ENCODE measurements at places on chromosomes 5 and 9.

- DNase-seq: no peak
These were observed 1613.8 kb downstream of the MAT2B start for GRCh38 chr5:165119175-165119574.

GRCh38 chr5:172903790-172904189 lies 55.4 kb upstream of the RPL26L1 start:
- no peak for DNase-seq

DNA sequence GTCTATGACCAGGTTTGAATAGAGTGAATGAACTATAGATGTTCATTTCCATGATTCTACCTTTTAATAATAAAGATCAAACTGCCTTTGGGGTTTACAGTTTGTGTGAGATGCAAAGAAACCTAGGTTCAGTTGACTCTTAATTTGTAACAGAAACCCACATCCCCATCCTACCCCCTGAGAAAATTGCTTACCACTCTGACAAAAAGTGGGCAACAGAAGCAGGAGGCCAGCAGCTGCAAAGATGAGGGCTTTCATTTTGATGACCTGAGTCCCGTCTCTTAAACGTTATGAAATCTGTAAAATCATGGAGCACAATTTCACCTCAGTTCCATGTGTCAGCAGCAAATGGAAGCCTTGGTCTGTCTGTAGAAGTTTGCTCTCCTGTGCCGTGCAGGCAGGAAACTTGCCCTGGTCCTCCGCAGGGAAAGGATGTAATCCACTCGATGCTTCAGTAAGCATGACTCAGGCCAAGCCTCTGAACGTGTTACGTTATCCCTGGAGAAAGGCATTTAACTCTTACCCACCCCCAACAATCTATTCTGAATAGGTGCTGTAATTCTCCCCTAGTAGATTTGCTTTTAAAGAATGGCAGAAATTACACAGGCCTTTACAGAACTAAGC lies at the start of gene F2RL2:
Gene F2RL2 (minus strand): TSS at position 431 of the 624 bp plus-strand sequence. CDS start 173 bp downstream, at position 258.
- peak; percentile 49 for DNase-seq

DNA sequence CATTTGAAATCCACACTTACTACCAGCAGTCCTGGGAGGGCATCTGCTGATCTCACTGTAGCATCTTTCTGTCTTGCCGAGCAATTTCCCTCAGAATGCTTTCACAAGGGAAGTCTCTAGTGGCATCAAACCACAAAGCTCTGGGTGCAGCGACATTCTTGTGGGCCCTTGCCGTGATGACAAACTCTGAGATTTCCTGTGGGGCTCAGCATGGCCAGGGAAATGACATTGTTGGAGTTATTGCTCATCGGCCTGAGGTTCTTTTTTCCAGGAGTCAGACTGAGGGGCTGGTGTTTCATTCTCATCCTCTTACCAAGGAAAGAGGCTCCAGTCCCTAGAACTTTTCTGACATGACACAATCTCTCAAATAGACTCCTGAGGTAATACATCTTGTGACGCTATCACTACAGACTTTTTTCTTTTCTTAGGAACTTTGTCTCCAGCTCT lies 51.4 kb downstream of the PFDN1 start:
- DNase-seq: no peak

DNA sequence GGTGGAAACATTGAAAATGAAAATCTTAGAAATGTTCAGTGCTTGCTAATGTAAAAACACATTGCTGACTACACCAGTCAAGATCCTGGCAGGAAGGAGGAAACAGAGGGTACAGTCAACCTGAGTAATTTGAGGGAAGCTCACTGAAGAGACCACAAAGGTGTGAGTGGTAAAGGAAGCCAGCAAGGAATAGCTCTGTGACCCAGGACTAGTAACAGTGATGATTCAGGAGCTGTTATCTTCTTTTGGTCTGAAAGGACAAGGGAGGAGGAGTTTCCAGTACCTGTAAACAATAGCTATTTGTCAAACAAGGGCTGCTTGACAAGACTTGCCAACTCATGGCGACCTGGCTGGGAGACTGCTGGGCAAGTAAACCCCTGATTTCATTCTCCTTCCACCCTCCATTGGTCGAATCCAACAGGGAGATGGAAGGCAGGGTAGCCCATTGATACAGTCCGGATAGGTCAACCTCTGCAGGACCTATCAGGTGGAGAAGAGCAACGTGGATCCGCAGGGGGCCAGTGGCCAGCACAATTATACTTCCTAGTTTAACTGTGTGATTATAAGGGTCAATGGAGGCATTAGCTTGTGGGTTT lies 68.1 kb downstream of the MAMDC2 start:
- DNase-seq: no peak

DNA sequence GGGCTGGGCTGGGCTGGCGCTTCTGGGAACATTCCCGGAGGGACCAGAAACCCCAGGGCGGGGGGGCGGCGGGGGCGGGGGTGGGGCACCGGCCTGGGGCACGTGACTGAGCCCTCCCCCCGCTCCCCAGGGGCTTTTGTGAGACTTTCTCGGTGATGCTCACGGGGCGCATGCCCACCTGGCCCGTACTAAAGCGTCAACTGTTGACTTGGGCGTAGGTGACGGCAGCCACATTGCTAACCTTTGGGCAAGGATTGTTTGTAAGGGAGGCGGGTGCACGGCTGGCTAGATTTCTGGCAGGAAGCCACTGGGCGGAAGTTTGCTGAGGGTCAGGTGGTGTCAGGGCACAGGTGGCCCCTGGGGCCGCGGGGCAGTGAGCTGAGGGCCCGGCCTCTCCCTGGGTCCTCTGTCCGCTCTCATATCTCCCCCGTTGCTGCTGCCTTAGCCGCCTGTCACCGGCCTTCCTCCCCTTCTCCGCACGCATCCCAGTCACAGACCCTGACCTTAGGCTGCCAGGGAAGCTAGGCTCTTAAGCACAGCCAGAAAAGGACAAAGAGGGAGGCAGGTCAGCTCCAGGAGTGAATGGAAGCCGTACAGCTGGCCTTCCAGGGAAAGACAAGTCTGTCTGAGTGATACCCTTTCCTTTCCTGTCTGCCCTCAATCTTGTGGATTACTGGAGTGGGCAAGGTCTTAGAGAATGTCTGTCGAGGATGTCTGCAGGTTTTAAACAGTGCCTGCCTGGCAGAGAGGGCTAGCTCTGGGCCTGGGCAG lies 812 bp downstream of the CACFD1 start:
- DNase-seq: peak; percentile 82

DNA sequence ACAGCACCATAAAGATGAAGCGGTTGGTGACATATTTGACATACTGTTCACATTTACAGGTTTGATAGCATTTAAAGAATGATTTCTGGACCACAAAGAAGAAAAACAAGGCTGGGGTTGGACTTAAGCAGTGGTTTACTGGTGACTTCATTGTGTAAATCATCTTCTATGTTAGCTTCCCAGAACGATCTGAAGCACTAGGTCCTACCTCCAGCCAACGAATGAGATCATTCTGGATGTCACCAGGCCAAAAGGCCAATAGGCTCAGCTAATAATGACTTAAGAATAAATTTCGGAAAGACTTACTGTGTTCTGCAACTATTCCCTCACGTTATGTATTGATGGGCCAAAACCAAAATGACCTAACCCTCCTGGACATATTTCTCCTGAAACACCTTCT lies 675.3 kb upstream of the CCNG1 start:
- DNase-seq: no peak

- no peak for DNase-seq
These were observed 4.6 kb upstream of the TRAF2 start for GRCh38 chr9:136881691-136882108.

GRCh38 chr5:143740956-143741355 lies 71.0 kb upstream of the HMHB1 start:
- DNase-seq: no peak

DNA sequence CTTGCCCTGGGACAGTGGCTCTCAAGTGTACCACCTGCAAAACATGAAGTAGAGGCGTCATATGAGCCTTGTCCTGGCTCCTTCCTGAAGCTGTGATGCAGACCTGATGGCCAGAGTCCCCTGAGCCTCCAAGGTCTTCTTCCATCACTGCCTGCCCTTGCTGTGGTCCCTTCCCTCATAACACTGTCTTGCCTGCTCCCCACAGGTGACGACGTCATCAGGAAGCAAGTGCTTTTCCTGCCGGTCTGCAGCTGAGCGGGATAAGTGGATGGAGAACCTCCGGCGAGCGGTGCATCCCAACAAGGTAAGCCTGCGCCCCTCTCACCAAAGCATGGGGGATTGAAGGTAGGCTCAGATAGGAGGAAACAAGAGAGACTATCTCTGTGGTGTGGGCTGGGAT lies 107.3 kb downstream of the DAB2IP start:
- no peak for DNase-seq

GRCh38 chr5:143140492-143141203 lies 262.8 kb downstream of the NR3C1 start:
- DNase-seq: no peak

GRCh38 chr5:126998201-126998631 lies 32.1 kb downstream of the MARCHF3 start:
- DNase-seq: no peak

DNA sequence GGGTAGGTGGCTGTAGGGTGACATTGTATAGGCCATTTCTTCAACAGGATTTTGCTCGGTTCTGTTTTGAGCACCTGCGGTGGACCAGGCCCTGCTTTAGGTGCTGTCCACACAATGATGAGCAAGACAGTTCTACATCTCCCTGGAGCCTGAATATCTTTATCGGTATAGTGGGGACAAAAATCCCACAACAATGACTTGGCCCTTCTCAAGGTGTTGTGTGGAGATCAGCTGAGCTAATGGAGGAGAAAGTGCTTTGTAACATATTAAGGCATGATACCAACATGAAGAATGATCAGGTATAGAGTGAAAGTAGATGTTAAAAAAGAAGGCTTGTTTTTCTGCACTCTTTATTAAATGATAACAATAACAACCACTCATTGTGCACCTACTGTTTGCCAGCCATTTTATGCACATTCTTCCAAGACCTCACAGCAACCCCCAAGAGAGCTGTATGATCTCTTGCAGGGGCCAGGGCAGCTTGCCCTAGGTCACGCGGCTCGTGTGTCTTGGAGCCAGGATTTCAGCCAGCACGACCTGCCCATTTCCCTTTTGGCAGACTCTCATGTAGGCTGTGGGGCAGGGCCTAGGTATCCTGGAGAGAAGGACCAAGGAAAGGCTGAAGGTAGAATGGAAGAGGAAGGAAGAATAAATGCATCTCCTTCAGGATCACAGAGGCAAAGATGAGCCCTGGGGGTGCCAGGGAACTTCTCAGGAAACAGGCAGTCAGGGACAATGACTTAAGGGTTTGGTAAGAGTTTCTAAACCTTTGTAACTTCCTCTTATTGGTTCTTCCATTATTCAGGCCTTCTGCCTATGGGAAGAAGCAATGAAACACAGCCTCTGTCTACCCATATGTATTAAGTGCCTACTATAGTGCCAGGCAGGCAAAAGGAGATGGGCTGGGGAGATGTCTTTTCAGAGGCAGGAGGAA lies 50.0 kb upstream of the PPARGC1B start:
- no peak for DNase-seq

DNA sequence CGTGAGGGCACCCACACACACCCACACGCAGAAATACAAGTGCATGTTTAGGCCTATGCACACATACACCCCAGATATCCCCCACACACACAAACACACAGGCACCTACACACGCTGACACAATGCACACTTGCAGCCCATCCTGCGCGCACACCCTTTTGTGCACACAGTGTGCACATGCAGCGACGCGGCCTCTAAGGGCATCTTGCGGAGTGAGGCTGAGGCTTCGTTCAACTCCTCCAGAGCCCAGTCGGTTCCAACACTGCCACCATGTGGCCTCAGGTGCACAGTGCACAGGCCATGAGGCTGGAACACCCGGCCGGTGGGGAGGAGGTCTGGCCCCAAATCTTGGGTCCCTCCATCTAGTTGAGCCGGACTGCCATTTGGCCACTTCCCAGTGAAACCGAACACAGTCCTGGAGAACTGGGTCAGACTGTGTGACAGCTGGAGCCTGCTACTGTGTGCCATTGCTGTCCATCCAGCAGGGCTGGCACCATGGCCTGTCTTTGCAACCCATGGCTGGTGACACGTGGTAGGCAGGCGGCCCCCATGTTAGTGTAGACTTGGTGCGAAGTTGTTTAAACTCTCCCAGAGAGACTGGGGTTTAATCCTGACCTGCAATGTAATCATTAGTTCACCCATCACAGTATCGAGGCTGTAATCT lies 97.7 kb upstream of the MVB12B start:
- DNase-seq: peak; percentile 85

DNA sequence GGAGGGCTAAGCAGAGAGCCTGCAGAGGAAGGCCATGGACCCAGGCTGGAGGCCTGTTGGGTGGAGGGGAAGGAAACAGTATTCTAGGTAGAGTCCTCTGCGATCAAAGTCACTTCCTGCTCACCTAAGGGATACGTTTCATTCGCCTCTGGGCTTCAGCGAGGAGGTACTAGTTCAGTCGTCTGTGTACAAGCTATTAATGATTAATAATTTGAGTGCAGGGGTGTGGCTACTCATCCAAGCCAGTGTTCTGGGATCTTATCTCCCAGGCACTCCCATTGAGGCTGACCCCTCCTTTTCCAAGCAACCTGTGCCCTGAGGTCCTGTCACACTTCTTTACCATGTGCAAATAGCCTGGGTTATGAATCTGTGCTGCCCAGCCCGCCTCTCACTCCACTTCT lies 25.2 kb downstream of the RALGPS1 start:
- no peak for DNase-seq

- no peak for DNase-seq
These were observed 1146.3 kb downstream of the MAT2B start for GRCh38 chr5:164651546-164652275.

GRCh38 chr9:76610011-76610352 lies 151.0 kb downstream of the GCNT1 start:
- no peak for DNase-seq

- no peak for DNase-seq
These were observed 98.6 kb upstream of the TLE1 start for GRCh38 chr9:81787747-81788632.

- DNase-seq: no peak
These were observed 139.1 kb downstream of the PIP5K1B start for GRCh38 chr9:68844157-68844556.

GRCh38 chr9:74362423-74362822 lies 134.7 kb upstream of the RORB start:
- no peak for DNase-seq

DNA sequence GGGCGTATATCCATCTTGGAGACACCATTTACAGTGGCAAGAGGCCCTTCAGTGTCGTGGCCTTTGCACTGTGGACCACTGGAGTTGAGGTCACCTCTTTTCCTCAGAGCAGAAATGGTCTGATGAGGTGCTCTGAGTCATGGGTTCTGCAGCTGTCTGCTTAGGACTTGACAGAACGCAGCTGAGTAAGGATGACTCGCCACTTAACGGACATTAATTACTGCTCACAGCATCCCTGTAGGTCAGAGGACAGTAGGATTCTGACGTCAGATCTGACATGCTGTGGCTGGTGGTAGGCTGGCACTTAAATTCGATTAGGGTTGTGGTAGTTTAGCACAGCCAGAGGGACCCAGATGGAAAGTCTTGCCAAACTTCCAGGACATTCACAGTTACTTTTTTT lies 479.4 kb downstream of the DMAC1 start:
- DNase-seq: no peak

DNA sequence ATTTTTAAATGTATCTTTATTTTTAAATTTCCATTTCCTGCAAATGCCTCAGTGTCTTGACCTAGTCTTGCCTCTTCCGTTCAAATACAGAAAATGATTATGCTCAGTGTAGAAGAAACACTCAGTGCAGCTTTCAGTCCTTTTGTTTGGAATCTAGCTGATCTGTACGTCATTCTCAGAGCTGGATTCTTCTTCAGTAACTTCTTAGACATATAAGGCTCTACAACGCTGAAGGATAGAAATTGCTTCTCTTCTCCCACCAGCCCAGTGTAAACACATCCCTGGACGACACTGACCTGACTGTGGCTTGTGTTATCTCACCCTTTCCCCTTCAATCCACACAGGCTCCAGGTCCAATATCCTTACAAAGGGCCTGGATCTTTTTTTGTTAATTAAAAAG lies 3.2 kb upstream of the ALDH1B1 start:
- no peak for DNase-seq

GRCh38 chr5:66891184-66891925 lies 295.2 kb downstream of the MAST4 start:
- no peak for DNase-seq

Data from H9 (cell line).